Kasumi-1 (cell line): ENCODE measurements at places on chromosomes 16 and 17.
A peak's percentile ranks its signal among the peaks of the same experiment; 100 is the strongest.

DNA sequence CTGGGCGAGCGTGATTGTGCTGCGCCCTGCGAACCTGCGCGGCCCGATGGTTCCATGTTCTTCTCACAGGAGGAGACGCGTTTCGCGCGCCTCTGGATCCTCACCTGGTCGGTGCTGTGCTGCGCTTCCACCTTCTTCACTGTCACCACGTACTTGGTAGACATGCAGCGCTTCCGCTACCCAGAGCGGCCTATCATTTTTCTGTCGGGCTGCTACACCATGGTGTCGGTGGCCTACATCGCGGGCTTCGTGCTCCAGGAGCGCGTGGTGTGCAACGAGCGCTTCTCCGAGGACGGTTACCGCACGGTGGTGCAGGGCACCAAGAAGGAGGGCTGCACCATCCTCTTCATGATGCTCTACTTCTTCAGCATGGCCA is 1.0 kb downstream of the FZD2 start:
- DNase-seq: no peak

DNA sequence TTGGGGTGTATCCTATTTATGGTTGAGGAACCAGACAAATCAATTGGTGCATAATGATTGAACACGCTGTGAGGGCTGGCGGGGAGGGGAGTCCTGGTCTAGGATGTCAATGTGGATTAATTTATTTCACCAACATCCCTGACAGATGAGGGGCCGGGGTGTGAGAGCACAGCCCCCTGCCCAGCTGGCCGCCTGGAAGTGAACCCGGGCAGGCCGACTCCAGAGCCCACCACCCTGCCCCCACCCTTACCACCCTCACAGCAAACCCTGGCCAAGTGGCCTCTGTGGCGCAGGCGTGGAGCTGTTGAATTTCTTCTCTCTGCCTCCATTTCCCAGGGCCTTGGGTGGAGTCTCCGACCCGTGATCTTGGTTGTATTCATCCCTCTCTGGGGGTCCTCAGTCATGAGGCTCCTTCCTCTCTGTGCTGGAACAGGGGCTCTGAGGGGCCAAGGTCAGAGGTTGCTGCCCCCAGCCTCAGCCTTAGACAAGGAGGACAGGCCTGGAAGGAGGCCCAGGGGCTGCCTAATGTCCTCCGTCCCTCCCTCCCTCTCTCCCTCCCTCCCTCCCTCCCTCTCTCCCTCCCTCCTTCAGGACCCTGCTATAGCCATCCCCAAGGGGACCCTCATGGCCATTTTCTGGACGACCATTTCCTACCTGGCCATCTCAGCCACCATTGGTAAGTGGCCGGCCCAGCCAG is 12.6 kb downstream of the SLC12A3 start:
- no peak for DNase-seq

GRCh38 chr17:73031472-73031871 is 61.0 kb downstream of the SLC39A11 start:
- no peak for DNase-seq

- DNase-seq: peak; percentile 31
Measured at GRCh38 chr17:64128787-64129514, 993 bp downstream of the ERN1 start.

DNA sequence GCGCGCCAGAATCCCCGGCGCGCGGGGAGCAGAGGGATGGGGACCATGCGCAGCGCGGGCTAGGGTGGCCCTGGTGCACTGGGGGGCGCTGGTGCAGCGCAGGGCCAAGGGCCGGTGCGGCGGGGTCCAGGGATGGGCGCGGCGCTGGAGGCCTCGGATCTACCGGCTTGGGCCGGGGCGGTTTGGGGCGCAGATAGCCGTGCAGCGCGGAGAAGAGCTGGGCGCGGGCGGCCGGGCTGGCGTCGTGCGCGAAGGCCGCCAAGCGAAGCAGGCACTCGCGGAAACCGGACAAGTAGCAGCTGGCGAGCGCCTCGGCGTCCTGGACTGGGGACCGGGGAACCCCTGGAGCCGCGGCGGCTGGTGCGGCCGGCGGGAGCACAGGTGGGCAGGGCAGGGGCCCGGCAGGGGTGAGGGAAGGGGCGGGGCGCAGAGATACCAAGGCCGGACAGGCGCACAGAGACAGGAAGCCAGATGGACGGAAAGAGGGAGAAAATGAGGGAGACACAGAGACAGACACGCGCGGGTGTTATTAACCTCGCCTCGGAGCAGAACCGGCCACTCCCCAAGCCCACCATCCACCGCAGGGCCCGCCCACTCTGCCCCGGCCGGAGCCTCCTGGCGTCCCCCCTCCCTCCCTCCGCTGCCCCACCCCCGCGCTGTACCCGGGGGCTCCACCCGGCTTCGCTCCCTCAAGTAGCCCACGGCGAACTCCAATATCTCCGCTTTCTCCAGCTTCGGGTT is 2.1 kb downstream of the HES7 start:
- DNase-seq: no peak

DNA sequence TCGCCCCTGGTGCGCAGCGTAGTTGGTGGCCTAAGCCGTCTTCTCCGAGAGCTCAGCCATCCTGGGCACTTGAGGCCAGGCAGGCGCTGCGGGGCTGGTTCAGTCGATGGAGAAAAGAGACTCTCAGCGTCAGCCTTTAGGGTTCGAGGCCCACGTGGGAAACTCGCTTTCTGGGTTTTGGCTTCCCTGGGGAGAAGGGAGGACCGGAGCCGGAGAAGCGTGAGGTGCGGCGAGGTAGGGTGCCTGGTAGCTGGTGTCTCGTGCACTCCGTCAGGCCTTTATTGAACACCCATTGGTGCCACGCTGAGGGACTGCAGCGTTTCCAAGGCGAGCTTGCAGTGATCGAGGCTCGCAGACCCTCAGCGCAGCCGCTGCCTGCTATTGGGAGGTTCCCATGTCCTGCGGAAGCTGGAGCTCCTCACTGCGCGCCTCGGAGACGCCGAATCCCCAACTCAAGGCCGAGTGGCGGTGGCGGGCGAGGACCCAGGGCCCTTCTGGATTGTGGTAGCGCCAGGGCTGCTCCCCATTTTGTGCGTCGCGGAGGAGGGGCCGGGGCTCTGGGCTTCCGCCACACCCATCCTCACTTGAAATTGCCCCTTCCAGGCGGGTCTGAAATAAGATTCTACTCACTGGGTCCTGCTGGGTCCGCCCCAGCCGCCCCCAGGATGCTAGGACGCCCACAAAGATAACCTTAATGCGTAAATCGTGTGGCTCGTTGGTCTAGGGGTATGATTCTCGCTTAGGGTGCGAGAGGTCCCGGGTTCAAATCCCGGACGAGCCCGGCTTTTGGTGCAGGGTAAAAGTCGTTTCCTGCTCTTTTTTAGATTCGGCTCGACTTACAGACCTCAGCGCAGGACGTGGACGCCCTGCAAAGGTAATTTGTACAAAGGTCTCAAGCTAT is 1.2 kb downstream of the OR1F1 start:
- peak; percentile 31 for DNase-seq

DNA sequence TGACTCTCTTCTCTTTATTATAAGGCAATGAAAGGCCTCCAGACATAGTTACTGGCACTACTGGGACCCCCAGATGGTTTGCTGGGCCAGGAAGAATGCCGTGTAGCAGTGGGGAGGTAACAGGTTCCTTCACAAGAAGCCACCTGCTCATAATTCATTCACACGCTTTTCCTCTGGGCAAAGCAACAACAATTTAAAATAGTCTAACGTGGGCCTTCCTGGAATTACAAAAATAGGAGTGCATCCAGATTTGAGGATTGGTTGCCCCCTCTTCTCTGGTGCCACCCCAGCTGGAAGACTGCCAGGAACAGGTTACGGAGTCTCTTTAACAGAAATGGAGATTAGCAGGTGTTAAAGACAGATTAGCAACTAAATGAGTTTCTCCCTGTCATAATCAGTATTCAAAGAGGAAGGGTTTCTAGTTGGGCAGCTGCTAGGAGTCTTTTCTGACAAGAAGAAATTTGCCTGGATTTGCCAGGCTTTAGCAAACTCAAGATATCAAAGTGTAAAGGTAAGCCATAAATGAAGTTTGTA is 409.6 kb downstream of the NPIPA8 start:
- no peak for DNase-seq

DNA sequence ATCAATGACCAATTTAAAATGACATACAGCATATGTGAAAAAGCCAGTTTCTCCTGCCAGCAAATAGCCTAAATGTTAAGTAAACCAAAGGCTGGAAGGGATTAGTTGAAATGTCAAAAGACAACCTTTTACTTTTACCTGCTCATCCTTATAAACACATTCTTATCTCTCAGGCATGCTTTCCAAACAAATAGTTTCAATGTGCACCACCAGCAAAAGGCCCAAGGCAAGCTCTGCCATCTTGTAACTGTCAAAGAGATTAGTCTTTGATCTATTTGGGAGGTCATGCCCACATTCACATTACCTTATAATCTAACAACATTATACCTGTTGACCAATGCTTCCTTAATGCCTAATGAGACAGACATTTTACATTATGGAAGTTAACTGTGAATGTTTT is 132.2 kb upstream of the NACA2 start:
- DNase-seq: no peak

GRCh38 chr16:3890091-3890490 is 9.6 kb upstream of the CREBBP start:
- no peak for DNase-seq

DNA sequence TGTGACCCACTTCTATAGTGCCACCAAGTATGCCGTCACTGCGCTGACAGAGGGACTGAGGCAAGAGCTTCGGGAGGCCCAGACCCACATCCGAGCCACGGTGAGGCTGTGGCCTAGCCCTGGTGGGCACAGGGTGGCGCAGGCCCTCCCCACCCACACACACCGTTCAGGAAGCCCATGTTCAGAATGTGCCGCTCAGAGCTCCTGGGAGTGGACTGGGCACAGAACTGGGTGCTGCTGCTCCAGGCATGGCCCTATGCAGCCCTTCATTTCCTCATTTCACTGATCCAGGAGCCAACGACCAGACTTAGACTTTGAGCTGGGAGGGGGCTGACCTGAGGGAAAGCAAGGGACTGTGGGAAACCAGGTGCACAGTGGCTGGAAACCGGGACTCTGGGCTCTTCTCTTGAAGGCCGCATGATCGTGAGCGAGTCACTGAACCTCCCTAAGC is 2.4 kb upstream of the MRM1 start:
- no peak for DNase-seq

- no peak for DNase-seq
Measured at GRCh38 chr16:2092866-2093265, 42.8 kb downstream of the PKD1 start.

DNA sequence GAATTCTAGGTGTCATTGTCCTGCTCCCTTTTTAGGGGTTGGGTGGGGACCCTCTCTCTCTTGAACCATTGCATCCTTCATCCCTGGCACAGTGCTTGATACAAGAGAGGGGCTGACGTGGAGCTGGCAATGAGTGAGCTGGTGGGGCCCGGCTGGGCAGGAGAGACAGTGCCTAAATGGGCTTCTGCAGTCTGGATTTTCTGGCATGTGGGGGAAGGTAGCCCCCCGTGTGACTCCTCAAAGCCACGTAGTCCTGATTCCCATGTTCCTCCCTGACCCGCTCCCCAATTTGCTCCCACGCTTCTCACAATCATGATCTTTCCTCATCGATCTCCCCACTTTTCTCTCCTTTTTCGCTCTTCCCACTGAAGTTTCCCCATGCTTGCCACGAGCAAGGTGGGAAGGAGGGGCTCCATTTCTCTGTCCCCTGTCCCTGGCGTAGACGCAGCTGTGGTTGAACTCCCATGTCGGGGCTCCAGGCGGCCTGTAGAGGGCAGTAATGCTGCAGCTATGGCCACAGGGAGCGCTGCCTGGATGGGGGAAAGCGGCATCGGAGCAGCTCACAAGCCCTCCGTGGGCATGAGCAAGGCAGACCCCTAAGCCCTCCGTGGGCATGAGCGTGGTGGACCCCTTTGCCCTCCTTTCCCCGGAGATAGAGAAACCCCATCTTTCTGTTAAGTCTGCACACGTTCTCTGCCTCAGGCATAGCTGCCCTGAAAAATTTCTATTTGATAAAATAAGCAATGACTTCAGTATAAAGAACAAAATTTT is 47.5 kb downstream of the HAPSTR1 start:
- DNase-seq: peak; percentile 40

DNA sequence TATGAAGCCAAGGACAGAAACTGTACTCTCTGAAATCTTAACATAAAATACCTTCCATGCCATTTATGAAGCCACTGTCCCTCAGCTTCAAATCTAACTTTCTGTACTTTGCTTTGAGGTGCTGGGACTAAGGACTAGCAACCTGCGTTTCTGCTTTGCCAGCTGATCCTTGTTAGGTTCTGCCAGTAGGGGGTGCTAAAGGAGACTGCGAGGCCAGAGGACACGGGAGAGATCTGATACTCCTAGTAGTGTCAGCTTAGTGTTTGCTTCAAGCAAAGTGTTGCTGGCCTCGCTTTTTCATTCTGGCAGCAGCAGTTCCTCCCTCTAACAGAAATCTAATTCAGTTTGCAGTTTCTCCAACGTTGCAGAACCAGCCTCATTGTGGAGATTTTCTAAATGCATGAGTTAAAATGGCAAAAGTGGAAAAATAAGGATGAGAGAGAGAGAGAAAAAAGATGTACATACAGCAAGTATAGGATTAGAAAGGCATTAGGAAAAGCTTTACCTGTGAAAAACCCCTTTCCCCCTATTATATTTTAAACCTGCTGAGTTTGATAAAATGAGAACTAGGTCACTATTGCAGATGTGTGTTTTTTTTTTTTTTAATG is 297.5 kb downstream of the CA10 start:
- DNase-seq: peak; percentile 58

DNA sequence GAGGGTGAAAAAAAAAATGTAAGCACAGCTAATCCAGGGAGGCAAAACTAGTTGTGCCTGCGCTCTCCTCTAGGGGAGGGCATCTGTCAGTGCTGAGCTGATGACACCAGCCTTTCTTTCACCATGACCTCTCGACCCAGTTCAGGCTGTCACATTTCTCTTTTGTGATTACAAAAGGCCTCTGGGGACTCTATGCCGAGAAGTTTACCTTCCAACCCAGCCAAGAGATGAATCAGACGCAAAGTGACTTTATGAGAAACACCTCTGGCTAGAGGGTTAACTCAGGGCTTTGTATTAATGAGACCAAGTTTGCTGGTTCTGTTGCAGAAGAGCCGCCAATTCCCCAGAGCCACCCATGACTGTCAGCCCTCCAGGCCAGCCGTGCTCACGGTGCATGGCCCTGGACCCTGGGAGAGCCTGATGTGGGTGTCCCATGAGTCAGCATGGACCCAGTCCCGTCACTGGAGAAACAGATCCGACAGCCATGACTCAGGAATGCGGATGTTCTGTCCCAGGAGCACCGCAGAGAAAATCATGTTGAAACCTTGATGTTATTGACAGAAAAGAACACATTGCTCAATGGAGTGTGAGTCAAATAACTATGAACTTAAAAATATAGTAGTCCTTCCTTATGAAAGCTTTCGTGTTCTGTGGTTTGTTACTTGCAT is 437.2 kb downstream of the HS3ST3B1 start:
- DNase-seq: no peak

GRCh38 chr16:336269-336668 is 16.3 kb downstream of the AXIN1 start:
- DNase-seq: no peak

- peak; percentile 86 for DNase-seq
Measured at GRCh38 chr17:32755045-32755805, 121.7 kb downstream of the MYO1D start.
